ENCODE measurements at places on chromosomes 16 and 17.

GRCh38 chr17:73785496-73785895, 141.3 kb upstream of the SDK2 start:
- no peak for DNase-seq

DNA sequence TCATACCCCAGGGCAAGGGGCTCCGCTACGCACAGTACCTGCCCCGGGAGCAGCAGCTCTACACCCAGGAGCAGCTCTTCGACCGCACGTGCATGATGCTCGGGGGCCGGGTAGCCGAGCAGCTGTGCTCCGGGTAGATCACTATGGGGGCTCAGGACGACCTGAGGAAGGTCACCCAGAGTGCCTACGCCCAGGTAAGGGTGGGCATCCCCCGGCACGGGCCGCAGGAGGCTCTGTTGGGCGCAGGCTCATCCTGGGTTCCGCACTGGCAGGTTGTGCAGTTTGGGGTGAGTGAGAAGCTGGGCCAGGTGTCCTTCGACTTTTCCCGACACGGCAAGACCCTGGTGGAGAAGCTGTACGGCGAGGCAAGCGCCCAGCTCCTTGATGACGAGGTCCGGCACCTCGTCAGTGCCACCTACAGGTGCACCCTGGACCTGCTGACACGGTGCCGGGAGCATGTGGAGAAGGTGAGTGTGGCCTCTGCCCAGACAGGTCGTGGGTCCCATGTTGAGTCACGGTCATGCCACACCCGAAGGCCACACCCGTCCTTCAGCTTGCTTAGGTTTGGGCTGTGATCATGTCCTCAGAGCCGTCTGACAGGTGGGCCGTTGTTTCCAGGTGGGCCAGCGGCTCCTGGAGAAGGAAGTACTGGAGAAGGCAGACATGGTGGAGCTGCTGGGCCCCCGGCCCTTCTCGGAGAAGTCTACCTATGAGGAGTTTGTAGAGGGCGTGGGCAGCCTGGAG, 19.3 kb downstream of the DBNDD1 start:
- DNase-seq, result no peak

- DNase-seq, result peak; percentile 78
These were observed 8.1 kb upstream of the CPNE2 start for GRCh38 chr16:57084257-57084770.

DNA sequence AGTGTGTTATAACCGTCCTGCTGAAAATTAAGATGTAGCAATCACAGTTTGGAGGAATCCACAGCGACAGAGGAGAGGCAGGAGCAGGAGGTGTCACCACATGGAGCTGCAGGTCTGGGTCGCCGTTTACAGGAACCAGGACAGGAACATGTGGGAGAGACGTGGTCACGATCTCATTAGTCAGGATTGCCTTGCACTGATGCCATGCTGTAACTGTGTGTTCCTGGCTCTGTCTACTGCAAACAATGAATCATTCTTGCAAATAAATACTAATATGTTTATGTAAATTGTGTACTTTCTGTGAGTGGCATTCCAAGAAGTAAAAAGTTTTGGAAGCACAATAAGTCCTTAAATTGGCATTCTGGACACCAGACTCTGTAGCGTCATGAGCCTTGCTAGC, 271.8 kb downstream of the CPPED1 start:
- no peak for DNase-seq

GRCh38 chr16:55754056-55754455, 78.8 kb downstream of the CES1 start:
- DNase-seq, result no peak

DNA sequence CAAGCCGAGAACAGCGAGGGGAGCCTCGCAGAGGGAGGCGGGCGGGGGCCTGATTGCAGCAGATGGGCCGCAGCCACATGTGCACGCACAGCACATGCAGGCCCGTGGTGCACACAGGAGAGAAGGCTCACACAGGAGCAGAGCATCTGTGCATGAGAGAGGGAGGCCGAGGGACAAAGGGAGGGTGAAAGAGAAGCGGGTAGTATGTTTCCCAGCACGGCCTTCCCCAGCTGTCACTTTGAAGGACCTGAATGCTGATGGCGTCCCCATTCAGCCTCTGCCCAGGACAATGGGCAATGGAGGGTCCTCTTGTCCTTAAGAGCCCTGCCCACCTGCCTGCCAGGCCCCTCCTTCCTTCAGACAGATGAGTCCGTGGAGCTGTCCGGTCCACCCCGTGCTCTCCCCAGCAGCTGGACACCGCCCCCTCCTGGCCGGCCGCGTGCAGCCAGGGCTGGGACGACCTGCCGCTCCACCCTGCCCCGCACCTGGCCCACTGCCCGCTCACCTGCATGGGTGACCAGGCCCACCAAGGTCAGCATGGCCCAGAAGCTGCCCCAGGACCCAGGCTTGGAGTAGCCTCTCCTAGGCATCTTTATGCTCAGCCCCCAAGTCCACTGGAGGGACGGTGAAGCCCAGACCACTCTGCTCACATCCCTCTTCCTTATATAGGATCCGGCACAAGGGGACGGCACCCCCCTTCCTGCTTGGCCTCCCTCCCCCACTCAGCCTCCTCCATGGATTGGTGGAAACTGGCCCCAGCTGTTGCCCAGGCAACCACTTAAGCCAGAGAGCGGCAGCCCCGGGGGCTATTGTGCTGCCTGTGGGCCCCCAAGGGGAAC, at the start of gene BTBD17:
TSS of gene BTBD17 (minus strand) at position 639 of the 839 bp plus-strand sequence. CDS start at position 590, 49 bp downstream.
- DNase-seq, result peak; percentile 95

DNA sequence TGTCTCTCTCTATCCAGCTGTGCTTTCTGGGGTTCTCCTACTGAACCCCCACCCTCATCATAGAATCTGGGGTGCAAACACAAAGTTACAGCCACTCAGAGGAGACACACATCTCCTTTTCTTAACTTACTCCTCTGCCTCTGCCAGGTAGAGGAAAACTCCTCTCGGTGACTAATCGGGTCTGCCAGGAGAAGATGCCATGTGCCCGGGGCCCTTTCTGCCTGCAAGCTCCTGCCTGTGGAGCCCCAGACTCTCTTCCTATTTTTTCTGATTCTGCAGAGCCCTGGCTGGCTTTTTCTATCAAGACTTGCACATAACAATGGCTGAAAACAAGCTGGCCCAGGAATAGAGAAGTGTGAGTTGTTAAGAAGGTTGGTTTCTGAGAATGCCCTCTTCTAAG, 10.4 kb downstream of the SLC6A4 start:
- no peak for DNase-seq

DNA sequence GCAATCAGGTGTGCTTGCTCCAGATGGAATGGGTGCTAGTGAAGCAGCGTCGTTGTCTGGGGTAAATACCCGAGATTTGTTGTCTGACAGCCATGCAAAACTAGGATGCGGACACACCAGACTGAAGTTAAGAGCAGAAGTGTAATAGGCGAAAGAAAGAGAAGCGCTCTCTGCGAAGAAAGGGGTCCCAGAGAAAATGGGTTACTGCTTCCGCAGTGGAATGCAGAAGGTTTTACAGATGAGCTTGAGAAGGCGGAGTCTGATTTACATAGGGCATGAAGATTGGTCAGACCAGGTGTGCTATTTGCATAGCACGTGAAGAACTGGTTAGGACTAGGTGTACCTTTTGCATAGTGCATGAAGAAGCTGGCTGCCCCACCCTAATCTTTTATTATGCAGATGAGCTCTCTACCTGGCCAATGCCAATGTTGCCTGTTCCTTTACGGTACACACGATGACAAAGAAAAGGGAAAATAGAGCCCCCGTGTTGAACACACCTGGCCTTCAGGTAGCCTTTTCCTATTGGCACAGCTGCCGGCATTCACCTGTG, 32.0 kb upstream of the SNN start:
- peak; percentile 96 for DNase-seq

DNA sequence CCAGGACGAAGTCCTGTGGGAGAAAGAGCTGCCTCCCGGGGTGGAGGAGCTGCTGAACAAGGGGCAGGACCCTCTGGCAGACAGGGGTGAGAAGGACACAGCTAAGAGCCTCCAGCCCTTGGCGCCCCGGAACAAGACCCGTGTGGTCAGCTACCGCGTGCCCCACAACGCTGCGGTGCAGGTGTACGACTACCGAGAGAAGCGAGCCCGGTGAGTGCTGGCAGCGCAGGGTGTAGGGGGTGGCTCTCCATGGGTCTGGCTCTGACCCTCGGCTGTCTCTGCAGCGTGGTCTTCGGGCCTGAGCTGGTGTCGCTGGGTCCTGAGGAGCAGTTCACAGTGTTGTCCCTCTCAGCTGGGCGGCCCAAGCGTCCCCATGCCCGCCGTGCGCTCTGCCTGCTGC, 21.4 kb downstream of the MVP start:
- DNase-seq, result no peak

DNA sequence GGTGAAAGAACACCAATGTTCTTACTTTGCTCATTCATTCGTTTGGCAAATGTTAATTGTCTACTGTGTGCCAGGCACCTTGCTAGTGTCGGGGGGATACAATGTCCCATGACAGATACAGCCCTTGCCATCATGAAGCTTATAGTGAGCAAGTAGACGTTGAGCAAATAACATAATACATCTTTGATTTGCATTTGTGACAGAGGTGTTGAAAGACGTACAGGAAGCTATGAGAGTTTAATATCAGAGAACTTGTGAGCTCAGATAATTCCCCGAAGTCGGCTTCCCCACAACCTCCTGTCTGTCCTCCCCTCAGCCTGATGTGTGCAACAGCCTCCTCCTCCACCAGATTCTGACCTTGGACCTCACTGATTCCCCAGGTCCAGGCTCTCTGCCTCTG, 138.0 kb upstream of the SDK2 start:
- DNase-seq, result no peak

DNA sequence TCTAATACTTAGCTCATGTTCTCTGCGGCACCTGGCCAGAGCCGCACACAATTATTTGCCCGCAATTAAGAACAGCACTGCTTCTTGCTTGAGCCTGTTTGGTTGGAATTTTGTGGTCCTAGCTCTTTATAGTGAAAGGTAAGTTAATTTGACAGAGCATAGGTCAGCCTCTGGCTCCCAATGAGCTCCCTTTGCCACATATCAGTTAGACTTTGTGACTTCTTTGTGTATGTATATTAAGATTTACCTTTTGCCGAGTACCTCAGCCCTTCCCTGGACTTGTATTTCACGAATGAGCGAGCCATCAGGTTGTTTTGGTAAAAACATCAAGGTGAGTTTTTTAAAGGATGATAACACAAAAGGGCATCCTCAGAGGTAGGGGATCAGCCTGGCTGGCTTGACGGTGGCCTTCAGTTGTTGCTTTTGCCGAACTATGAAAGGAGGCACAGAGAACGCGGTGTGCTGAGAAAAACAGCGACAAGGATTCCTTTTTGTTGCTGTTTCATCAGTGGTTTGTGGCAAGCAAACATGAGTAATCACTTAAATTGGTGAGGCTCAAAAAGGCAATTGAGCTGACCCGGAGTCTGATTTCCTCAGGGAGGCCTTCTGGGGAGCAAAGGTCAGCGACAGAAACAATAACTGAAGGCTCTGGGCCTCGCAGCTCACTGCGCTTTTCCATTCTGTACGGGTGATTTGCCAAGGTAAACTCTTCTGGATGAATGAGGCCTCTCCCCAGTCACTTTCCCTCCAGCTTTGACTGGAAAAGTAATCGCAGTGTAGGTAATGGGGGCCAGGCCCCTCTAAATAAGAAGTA, 163.6 kb downstream of the HS3ST3A1 start:
- DNase-seq, result no peak

DNA sequence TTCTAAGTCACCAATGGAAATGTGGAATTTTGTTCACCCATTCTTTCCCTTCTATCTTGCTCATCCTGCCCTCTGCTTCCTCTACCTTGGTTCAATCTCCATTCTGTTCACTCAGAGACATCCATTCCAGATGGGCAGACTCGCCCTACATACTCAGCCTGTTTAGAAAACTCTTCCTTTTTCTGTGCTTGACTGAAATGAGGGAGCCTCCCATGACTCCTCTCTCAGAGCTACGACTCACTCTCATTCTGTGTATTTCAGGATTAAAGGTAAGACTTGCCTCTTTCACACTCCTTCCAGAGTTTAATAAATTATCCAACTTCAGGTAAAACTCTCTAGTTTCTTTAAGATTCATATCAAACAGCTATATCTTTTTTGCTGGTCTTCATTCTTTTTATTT, 182.8 kb downstream of the HS3ST3A1 start:
- DNase-seq, result no peak

DNA sequence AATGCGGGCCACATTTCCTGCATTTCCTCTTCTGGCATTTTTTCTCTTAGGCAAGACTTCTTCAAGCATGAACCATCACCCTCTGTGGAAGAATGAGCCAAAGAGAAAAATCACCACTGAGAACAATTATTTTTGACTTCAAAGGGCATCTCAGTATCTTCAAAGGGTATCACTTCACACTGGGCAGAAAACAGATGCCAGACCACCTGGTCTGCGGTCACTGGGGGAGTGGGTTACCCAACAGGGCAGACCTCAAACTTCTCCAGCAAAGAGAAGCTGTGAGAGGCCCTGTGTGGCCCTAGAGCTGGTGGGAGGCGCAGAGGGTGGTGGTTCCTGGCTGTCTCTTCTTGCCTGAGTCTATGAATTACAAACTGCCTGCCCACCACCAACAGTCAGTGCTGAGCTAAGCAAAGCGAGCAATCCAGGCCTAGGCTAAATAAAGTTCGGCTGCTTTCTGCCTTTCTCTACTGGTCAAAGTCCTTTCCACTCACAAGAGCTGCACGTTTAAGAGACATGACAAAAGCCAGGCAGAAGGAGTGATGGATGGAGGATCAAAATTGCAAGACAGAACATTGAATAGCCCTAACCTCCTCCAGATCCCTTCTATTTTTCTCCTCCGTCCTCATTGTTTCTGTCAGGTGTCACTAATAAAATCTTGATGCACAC, 602.7 kb upstream of the CDH5 start:
- DNase-seq, result no peak

DNA sequence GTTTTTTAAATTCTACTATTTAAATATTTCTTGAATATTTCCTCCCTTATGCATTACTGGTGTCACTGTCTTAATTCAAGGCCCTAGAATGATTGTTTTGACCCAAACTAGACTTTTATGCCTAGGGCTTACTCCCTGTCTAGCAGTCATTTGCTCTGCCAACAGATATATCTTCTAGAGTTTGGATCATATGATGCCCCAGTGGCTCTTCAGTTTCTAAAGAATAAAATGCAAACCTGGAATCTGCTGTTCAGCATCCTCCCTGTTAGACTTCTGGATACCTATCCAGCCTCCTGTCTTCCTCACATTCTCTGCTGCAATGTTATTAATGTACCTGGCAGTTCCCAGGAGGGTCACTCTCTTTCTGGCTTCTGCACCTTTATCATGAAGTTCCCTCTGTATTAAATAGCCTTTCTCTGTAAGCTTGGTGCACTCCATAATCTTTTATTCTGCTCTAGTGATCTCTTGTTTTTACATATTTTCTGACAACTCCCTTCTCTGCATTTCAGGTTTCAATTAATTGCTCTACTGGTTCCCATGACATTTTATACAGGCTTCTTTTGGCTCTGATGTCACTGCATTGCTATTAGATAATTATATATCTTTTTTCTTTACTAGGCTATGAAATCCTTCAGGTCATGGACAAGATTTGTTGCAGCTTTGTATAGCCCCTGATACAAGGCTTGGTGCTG, 15.7 kb downstream of the PHKB start:
- DNase-seq, result no peak

DNA sequence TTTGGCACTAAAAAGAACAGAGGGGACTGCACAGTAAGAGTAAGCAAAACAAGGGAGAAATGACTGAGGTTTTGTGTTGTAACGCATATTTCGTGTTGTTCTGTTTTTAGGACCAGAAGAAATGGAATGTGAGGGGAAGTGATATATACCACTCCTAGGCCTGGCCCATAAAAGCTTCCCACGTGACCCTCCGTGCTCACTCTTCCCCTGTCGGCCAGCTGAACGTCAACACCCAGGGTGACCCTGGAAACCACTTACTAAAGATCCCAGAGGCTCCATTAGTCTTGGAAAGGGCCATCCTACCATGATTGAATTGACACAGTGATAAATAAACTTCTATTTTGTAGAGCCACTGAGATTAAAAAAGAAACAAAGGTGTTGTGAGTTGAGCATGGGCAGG, 79.8 kb downstream of the HELZ start:
- DNase-seq, result no peak

GRCh38 chr17:81566461-81567126, 14.4 kb upstream of the FAAP100 start:
- no peak for DNase-seq
